ENCODE measurements at places on chromosomes 3 and 15. TPM values are rescaled to one million over a fixed set of nuclear protein-coding genes. Genes with fewer than 3 reads are reported as not detected.

GRCh38 chr3:132716372-132716771, 5.8 kb downstream of the NPHP3 start:
- H3K27ac ChIP-seq: no peak overlapping the region
- no peaks in the 10 kb centered on the region for H3K4me1 ChIP-seq
- H3K36me3 ChIP-seq: peaks cover 11% of the 10 kb centered on the region
- H3K27me3 ChIP-seq: no peaks in the 10 kb centered on the region
- no peak overlapping the region for H3K4me3 ChIP-seq
- DNase-seq: no peak

DNA sequence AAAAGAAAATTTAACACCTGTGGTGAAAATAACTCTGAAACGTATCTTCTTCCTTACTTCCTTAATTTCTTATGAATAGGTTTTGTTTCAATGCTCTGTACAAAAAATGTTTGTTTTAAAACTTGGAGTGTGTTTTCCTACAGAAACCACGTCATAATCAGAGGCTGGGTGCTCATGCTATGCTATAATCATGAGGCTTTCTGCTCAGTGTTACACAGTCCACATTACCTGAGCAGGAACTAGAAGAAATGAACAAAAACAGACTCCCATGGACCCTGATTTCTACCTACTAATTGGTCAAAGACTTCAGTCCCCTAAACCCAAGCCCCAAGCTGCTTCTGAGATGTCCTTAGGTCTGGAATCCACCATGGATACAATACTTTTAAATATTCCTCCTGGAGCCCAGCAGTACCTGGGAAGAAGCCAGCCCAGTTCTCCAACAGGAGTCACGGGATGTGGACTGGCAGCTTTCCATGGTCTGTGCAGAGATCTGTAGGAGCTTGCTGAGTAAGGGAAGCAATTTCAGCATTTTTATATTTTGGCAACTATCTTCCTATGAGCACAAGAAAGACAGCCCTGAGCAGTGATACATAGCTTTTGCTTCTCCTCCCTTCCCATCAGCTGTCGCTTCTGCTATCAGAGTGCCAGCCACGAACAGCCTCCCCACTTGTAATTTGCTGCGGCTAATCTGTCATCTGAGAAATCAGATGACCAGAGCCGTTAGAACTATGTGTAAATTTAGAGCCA, 65.6 kb downstream of the WDR72 start:
- DNase-seq: peak; percentile 76
- no peaks in the 10 kb centered on the region for H3K27me3 ChIP-seq

DNA sequence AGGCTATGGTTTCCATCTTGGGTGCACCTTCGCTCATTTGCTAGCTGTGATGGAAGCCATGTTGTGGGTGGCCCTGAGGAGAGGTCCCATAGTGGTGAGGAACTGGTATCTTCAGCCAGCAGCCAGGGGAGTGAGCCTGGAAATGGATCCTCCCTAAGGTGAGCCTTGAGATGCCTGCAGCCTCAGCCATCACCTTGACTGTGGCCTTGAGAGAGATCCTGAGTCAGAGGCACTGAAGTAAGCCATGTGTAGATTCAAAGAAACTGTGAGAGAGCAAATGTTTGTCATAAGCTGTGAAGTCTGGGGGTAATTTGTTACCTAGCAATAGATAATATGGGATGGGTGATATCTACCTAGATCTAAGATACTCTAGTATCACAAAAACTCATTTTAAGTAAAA, 105.3 kb downstream of the SNRK start:
- H3K36me3 ChIP-seq: no peaks in the 10 kb centered on the region
- no peak for DNase-seq
- no peaks in the 10 kb centered on the region for H3K27me3 ChIP-seq
- peaks cover 41% of the 10 kb centered on the region for H3K4me1 ChIP-seq

DNA sequence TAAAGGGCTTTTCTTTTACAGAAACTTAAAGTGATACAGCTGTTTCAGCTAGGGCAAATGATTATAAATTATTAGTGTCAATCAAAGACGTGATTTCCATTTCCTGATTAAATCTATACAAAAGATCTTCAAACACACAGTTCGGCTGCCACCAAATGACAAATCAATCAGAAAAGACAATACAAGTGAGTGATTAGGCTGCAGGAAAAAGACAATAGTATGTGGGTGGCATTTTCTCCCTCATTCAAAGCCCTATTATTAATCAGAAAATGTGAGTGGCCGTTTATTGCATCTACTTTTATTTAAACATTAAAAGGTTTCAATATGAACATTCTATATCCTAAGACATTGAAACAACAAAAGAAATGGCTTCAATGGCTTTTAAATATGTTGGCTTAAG, 895.6 kb upstream of the ROBO1 start:
- no peaks in the 10 kb centered on the region for H3K36me3 ChIP-seq
- H3K27ac ChIP-seq: no peak overlapping the region
- DNase-seq: no peak
- H3K27me3 ChIP-seq: peaks cover 5% of the 10 kb centered on the region
- H3K4me1 ChIP-seq: no peaks in the 10 kb centered on the region

- H3K4me1 ChIP-seq: no peaks in the 10 kb centered on the region
- DNase-seq: no peak
- H3K36me3 ChIP-seq: no peaks in the 10 kb centered on the region
- H3K4me3 ChIP-seq: no peak overlapping the region
Observed at GRCh38 chr3:61030469-61031035, 220.7 kb downstream of the FHIT start.

GRCh38 chr3:148757238-148758215, 59.8 kb downstream of the AGTR1 start:
- no peaks in the 10 kb centered on the region for H3K27me3 ChIP-seq
- H3K27ac ChIP-seq: no peak overlapping the region
- no peaks in the 10 kb centered on the region for H3K4me1 ChIP-seq
- no peaks in the 10 kb centered on the region for H3K36me3 ChIP-seq
- no peak for DNase-seq

DNA sequence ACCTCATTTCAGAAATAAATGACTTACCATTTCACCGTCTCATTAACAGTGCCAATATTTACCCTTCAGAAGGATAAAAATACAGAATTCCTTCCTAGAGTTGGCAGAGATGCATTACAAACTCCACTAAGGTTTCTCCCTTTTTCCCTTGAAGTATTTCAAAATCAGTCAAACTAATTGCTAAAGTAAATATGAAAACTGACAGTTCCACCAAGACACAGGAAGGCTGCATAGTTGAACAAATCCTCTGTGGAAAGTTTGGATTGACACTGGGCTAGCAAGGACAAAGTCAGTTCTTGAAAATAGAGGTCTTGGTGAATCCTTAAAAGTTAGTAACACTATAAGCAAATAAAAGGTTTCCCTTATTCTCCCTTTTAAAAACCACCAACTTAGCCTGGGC, 34.5 kb downstream of the DCP1A start:
- peaks cover 12% of the 10 kb centered on the region for H3K36me3 ChIP-seq
- DNase-seq: no peak
- H3K4me3 ChIP-seq: no peak overlapping the region
- no peaks in the 10 kb centered on the region for H3K4me1 ChIP-seq
- peak overlapping the region; percentile 31 for H3K27ac ChIP-seq

GRCh38 chr3:138356730-138357405, 8.5 kb downstream of the MRAS start:
- H3K27ac ChIP-seq: no peak overlapping the region
- H3K36me3 ChIP-seq: no peaks in the 10 kb centered on the region
- H3K4me3 ChIP-seq: no peak overlapping the region
- H3K4me1 ChIP-seq: no peaks in the 10 kb centered on the region
- no peak for DNase-seq

- no peak overlapping the region for H3K27ac ChIP-seq
- no peaks in the 10 kb centered on the region for H3K36me3 ChIP-seq
- H3K4me1 ChIP-seq: no peaks in the 10 kb centered on the region
Observed at GRCh38 chr15:81419332-81419943, 45.4 kb upstream of the TMC3 start.

DNA sequence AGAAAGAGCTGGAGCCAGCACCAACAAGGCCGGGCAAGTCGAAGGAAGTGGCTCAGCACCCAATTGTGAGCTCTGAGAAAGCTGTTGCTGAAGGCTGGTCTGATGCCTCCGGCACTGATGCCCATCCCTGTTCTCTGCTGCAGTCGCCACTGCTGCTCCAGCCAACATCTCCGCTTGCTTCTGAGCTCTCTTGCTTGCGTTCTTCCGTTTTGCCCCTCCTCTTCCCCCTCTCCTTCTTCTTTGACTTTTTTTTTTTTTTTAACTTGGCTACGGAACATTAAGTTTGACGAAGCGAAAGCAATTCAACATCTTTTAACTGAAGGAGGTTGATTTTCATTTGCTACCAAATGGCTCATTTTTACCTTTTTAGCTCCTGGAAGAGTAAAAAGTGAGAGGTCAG, 442.9 kb downstream of the MCTP2 start:
- no peak overlapping the region for H3K4me3 ChIP-seq
- H3K4me1 ChIP-seq: no peaks in the 10 kb centered on the region
- peaks cover 3% of the 10 kb centered on the region for H3K27me3 ChIP-seq
- H3K27ac ChIP-seq: no peak overlapping the region
- DNase-seq: no peak

- H3K27me3 ChIP-seq: no peaks in the 10 kb centered on the region
- DNase-seq: no peak
- no peak overlapping the region for H3K4me3 ChIP-seq
- no peaks in the 10 kb centered on the region for H3K4me1 ChIP-seq
- no peak overlapping the region for H3K27ac ChIP-seq
Observed at GRCh38 chr3:77906102-77906709, 866.3 kb downstream of the ROBO2 start.

- DNase-seq: no peak
- H3K36me3 ChIP-seq: no peaks in the 10 kb centered on the region
- H3K27me3 ChIP-seq: no peaks in the 10 kb centered on the region
- no peak overlapping the region for H3K27ac ChIP-seq
- peaks cover 9% of the 10 kb centered on the region for H3K4me1 ChIP-seq
Observed at GRCh38 chr15:99158626-99159412, 53.9 kb downstream of the SYNM start.

- no peak for DNase-seq
- H3K4me3 ChIP-seq: no peak overlapping the region
- no peaks in the 10 kb centered on the region for H3K27me3 ChIP-seq
Observed at GRCh38 chr15:78050441-78050809, 27.1 kb downstream of the TBC1D2B start.

DNA sequence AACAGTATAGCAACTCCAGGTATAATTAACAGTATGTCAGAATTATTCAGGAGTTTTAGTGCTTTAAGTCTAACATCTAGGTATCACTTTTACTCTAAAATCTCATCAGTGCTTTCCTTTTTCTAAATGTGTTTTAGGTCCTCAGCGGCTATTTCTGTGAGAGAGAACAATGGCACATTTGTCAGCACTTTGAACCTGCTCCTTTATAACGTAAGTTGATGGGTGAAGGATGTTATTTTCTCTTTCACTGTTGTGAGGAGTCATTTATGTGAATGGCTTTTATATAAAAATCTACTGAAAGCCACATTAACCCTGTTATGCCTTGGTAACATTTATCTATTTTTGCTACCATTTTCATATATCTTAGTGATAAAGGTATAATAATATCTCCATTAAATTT, 22.8 kb downstream of the ZPLD1 start:
- no peak for DNase-seq
- no peaks in the 10 kb centered on the region for H3K36me3 ChIP-seq
- no peak overlapping the region for H3K4me3 ChIP-seq
- H3K27ac ChIP-seq: no peak overlapping the region
- no peaks in the 10 kb centered on the region for H3K27me3 ChIP-seq

DNA sequence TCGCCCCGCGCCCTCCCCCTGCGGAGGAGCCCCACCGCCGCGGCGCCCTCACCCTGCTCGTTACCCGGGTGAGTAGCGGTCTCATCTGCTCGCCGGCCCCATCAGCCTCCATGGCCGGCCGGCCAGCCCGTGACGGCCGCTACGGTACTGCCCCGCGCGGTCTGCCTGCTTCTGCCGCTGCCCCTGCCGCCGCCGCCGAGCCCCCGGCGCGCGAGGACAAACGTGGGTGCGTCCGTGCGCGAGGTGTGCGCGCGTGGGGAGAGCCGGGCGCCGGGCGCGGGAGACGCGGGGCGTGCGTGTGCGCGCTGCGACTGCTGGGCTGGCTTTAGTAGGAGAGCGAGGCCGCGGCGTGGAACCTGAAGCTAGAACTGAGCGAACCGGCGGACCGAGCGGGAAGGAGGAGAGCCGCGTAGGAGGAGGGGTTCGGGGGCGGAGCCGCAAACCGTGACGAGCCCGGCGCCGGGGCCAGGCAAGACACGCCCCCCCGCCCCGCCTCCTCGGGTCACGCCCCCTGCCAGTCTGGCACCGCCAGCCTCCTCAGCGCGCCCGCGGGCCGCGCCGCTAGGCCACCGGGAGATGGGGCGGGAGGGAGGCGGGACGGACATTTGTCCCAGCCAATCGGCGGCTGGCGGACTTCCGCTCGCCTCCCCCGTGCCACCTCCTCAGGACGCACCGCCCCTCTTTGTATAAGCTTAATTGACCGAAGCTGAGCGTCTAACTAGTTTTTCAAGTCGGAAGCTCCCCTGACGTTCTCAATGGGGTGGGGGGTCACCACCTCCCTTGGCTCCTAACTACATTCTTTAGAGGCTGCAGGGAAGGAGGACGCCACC, at the start of gene SLC4A7:
TSS of gene SLC4A7 (minus strand) at position 370 of the 830 bp plus-strand sequence. CDS start at position 112, 258 bp downstream.
- no peaks in the 10 kb centered on the region for H3K27me3 ChIP-seq
- peak within 1 kb of the TSS; percentile 95 for H3K4me3 ChIP-seq
- peaks cover 5% of the 10 kb centered on the region for H3K4me1 ChIP-seq
- DNase-seq: peak; percentile 98

DNA sequence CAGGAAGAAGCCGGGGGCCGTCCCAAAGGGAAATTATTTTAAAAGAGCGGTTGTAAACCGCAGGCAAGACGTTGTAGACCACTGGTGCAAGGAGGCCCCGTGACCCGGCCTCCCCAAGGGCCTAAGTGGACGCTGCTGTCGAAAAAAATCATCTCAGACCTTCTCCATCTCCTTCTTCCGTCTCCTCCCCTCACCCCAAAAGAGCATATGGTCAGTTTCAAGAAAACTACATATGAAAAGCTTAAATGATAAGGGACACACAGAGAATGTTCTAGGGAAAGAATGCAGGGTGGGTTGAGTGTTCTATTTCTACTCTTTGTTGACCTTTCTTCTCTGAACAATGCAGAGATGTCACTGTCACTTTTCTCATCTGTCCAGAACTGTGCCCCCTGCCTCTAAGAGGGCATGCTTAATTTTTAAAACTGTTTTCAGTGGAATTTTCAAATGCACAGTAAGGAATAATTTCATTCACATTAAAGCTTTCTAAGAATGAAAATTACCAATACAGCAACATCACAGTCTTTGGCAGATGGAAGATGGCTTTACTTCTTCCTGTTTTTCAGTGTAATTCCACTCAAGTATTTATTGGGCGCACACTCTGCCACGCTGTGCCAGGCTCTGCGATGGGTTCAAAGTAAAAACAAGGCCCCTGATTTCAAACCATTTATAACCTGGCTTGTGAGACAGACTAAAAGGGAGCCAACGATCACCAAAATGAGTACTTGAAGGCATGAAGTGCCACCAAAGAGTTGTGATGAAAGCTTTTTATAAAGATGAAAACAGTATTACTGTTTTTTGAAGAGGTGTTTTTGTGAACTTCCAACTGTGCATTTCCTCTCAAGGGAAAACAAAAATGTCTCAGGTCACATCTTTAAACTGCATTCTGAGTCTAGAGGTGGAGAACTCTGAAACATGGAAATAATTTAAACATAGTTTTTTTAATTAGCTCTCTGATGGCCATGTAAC, 891 bp upstream of the TOP2B start:
- no peaks in the 10 kb centered on the region for H3K27me3 ChIP-seq
- no peak for DNase-seq
- no peaks in the 10 kb centered on the region for H3K36me3 ChIP-seq
- peak overlapping the region; percentile 70 for H3K4me3 ChIP-seq

Gene KIF7
- 1.3 TPM for polyA plus RNA-seq

Gene PLA2G4D
- polyA plus RNA-seq: 0.05 TPM

Gene CCK
- 0.38 TPM for polyA plus RNA-seq

Gene GRAMD1C
- polyA plus RNA-seq: 21.7 TPM

Gene KIF15
- 0.19 TPM for polyA plus RNA-seq

Gene ASB14
- 0.11 TPM for polyA plus RNA-seq

Gene PLSCR5
- polyA plus RNA-seq: not detected
